ENCODE measurements at places on chromosomes 1 and 21.

DNA sequence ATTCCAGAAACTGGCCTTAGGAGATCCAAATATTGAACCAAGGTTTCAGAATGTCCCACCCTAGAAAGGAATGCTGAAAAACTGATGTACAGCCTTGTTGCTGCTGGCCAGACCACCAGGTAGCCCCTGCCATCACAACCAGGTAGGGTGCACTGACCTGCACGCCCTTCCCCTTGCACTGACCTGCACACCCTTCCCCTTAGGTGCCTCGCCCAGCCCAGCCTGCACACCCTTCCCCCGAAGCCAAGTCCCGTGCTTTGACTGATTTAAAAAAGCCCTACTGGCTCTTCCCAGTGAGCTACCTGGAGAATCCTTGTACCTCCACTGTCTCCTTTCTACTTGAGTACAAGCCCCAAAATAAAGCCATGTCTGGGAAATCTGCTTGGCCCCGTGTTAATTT is 26.3 kb upstream of the C1orf198 start:
- no peak for DNase-seq

DNA sequence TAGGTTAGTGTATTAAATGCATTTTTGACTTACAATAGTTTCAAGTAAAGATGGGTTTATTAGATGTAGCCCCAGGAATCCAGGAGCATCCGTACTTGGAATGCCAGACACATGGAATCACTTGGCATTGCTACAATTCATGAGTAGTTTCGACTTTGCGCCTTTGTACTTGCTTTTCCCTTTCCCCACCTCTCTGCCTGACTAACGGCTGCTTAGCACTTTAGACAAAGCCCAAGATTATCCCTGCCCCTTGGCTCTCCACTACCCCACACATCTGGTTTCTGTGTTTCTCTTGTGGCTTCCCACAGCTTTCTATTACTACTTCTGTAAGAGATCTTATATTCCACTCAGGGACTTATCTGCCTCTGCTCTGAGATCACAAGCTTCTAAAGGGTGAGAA is 397.7 kb upstream of the POU3F1 start:
- no peak for DNase-seq

DNA sequence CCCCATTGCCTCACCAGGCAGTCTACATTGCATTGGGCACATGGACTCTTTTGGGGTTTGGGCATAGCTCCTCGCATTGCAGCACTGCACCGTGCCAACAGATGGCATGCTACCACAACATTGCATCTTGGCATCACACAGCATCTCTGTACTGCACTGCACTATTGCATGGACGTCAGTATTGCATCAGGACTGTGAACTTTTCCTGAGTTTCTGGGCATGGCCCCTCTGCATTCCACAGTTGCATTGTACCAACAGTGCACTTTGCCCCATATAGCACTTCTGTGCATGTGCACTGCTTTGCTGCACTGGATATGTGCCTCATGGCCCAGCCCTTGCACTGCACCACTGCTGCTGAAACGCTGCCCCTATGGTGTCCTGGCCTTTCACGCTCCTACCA is 9.6 kb downstream of the PTPRU start:
- no peak for DNase-seq

GRCh38 chr1:224068458-224069072 is 45.3 kb upstream of the FBXO28 start:
- DNase-seq: no peak

DNA sequence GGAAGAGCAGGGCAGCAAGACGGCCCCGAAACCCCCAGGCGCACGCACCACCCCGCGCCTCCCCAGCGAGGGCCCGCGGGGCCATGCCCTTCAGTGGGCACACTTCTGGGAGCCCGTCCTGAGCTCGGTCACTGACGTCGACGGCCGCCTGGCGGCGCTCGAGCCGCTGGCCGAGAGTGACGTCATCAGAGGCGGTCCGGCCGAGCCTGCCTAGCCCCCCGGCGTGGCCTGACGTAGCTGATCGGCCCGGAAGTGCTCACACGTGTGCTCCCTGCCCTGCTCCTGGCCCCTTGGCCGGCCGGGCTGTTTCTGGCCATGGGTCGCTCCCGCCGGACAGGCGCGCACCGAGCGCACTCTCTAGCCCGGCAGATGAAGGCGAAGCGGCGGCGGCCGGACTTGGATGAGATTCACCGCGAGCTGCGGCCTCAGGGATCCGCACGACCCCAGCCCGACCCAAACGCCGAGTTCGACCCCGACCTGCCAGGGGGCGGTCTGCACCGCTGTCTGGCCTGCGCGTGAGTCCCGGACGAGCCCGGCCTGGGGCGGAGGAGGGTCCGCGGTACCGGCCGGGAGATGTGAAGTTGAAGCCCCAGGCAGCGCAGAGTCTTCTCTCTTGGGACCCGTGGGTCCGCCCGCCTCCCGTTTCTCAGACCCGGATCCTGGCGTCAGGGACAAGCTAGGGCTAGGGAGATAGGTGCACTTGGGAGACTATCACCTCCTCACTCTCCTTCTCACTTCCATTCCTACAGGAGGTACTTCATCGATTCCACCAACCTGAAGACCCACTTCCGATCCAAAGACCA is at the start of gene ZNF593:
Gene ZNF593, plus strand, starts transcription at position 240 of the 803 bp plus-strand sequence. Its CDS starts 76 bp downstream, at position 316.
- peak; percentile 76 for DNase-seq

DNA sequence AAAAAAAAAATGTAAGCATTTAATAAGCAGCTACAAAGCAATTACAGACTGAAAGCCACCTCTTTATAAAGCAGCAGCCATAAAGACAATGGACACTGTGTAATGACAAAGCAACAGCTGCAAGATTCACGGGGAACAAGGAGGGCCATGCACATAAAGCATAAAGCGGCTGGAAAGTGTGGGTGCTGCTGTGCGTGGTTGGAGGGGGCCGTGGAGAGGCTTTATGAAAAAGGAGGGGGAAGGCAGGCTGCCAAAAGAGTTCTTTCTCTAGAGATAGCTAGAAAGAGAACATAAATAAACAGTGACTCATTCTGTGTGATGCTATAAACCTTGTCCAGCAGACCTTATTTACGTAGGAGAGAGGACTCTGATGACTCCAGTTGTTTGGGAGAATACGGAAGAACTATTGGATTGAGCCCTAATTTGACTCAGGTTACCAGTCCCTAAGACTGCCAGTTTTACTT is 49.3 kb downstream of the ADAMTS1 start:
- DNase-seq: no peak

DNA sequence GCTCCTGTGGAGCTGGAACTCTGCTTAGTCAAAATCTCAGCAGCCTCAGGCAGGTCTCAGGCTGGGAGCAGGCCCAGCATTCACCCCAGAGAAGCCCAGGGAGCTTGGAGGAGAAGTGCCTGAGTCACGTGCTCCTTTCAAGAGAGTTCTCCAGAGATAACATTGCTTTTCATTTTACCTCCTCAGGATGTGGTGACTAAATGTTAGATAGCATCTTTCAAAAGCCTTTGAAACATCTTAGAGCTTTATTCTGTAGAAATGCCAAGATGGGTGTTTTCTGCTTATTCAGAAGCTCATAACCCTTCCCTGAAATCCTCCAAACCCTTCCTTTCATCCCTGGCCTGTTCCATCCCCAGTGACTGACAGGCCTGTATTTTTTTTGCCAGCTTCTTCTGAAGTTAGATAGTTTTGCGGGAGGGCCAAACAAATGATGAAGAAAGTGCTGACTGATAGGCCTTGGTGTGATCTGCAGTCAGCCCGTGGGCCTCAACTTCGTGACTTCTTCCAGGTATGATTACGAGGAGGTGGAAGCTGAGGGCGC is 58.0 kb downstream of the PGM1 start:
- no peak for DNase-seq

GRCh38 chr1:172180501-172181285 is 239.8 kb upstream of the C1orf105 start:
- DNase-seq: peak; percentile 89

- DNase-seq: no peak
Observed at GRCh38 chr1:231541842-231542241, 13.4 kb downstream of the TSNAX start.

DNA sequence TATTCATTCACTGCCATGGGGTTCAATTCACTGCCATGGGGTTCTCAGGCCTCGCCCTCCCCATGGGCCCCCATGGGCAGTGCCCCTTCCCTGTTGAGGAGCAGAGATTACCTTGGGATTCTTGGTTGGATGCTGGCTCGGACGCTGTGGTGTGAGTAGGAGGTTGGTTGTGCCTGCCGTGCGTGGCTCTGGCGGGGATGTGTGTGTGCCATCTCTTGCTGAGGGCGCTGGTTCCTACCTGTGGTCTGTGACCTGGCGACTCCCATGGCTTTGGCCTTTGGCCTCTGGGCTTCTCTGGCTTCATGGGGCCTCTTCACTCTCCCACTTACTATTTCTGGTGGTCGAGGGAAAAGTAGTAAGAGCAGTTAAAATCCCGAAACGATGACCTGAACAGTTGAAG is 42.1 kb downstream of the PCNT start:
- no peak for DNase-seq

DNA sequence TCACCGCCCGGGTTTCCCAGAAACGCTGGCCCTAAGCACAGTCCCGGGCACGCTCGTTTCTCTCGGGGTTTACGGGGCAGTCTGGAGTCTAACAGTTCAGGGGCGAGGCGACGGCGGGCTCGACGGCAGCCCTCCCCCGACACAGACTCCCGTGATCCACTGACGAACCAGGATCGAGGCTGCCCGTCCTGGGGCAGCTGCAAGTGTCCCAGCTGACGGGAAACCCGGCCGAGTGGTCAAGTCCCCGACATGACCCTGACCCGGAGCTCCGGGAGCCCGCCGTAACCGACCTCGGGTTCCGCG is 494 bp downstream of the UBE2J2 start:
- DNase-seq: no peak
